NAMALWA (cell line): ENCODE measurements at places on chromosomes 4 and X.

- DNase-seq = no peak
Observed at GRCh38 chrX:19629541-19629940, 114.2 kb upstream of the MAP3K15 start.

- DNase-seq = no peak
Observed at GRCh38 chr4:55466001-55466400, 70.2 kb downstream of the TMEM165 start.

DNA sequence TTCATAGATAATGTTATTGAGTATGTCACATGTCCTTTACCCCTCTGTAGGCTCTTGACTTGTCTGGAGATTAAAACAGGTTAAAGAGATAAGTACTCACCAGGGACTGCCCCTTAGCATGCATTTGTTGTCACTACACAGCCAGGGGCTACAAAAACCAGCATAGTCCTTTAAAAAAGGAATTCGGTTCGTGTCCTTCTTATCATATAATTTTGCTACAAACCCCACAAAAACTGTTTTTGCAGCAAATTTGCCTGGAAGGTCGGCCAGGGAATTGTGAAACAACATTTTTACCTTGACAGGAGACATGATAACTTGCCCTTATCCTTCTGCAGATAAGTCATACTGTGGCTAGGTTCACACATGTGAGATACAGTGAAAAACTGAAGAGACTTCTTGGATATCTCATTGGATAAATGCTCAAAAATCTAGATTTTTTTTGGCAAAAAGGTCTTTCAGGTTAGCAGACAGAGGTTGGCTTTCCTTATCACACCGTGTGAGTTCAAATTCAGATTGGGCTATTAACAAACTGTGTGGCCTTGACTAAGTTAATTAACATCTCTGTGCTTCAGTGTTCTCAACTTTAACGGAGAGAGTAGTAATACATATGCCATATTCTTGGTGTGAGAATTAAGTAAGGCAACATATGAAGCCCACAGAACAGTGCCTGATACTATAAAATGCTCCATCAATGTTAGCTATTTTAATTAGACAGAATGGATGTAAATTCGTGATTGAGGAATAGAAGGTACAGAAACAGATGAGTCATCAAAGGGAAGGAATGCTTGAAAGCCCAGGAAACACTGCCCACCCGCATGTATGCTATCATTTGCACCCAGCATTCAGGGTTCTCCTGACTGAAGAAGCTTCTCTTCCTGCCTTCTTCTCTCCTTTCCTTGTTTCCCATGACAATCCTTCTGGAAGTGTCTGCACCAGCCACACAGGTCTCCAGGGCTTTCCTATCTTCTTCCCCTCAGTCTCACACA lies 30.0 kb downstream of the FAM9C start:
- no peak for DNase-seq

DNA sequence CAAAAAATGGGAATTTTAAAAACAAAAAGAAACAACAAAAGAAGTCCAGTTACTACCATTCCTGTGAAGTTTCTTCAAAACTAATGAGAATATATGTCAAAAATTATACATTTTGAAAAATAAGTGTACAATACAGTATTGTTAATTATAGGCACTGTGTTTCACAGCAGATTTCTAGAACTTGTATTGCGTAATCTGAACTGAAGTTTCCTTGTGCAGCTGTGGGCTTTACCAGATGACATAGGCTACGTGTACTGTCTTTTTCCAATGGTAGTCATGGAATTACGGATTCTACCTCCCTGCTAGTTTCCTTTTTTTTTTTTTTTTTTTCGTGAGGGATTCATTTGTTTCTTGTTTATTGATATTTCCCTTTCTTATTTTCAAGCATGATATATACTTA lies 113.8 kb upstream of the GABRA2 start:
- no peak for DNase-seq

GRCh38 chrX:108299101-108299591 lies 139.1 kb downstream of the COL4A6 start:
- DNase-seq = no peak

DNA sequence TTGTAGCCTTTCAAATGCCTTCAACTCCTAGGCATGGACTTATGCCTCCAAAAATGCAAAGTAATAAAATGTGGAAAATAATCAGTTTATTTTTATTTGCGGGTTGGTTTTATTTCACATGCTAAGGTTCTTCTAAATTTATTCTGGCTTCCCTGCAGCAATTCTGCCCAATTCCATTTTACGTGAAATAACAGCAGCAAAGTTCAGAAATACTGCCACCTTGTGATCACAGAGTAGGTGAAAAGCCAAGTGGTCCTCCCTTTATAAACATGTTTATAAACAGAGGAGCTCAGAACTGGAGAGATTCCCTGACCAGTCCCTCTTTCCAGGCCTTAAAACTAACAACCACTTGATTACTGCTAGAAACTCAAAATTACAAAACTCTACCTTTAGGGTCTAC lies 14.7 kb upstream of the DCHS2 start:
- DNase-seq = peak; percentile 66

DNA sequence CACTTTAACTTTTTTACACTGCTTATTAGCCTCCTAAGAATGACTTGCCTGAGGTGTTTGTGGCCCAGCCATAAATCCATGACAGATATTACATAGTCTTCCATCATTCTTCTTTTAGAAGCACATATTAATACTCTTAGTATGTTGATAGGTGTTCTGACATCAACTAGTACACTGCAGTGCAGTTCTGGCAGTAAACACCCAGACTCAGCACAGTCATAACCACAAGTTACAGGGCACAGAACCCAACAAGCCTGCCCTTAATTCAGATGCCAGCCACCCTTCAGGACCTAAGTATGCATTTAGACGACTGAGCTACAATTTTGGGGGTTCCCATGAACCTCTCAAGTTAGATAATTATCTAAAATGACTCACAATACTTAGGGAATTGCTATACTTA lies 36.5 kb upstream of the GUCY1B1 start:
- no peak for DNase-seq

GRCh38 chr4:70062000-70062399 lies 11.8 kb downstream of the HTN1 start:
- no peak for DNase-seq

GRCh38 chr4:142846108-142846728 lies at the start of gene INPP4B:
Gene INPP4B, minus strand, starts transcription at chr4:142846301.
- no peak for DNase-seq
